EH (cell line): ENCODE measurements at places on chromosomes 6 and 20.
A peak's percentile ranks its signal among the peaks of the same experiment; 100 is the strongest.

- peak; percentile 86 for DNase-seq
These were observed 22.7 kb upstream of the CTAGE9 start for GRCh38 chr6:131733376-131734016.

- DNase-seq: no peak
These were observed 182.0 kb downstream of the COL21A1 start for GRCh38 chr6:56065408-56065807.

GRCh38 chr6:951399-952181 is 258.7 kb upstream of the EXOC2 start:
- DNase-seq: no peak

DNA sequence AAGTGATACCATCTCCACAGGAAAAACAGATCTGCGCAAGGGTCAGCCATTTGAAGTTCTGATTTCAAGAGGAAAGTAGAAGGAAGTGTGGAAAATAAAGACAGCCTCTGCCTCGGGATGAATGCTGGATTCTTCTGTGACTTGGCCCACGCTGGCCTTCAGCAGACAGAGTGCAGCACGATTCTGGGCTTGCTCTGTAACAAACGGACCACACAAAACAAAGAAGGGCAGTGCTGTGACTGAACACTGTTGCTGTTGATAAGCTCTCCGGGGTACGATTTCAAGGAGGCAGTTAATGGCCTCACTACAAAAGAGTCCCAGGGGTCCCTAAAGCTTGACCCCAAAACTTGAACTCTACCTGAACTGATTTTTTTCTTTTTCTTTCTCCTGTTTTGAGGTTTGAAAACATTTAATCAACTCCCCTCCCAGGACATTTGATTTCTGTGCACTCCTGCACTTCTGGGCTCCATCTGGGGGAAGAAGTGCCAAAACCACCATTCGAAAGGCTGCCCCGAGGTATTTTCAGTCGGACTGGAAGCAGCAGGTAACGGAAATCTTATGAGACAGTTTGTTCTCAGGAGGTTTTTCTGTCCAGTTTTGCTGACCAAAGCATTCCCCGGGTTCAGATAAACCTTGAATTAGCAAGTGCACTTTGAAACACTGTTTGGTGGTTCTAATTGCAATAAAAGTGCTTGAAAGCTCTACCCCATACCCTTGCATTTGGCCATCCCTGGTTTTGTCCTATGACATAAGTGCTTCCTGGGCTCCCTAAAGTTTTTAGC is 189.6 kb downstream of the MYLK4 start:
- DNase-seq: no peak

DNA sequence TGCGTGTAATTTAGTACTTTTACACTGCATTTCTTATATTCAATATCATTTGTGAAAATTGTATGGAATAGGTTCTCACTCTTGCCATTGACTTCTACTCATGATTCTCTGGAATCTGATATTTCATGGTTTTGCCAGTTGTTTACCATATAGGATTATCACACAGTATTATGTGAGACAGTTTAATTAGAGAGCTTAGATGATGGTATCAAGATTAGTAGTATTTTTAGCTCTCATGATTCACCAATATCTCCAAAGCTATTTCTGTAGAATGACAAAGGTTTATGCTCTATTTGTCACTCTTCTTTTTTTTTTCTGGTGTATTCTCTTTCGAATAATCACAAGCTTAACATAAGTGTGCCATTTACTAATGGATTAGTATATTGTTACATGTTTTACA is 45.9 kb downstream of the EPHA7 start:
- no peak for DNase-seq

DNA sequence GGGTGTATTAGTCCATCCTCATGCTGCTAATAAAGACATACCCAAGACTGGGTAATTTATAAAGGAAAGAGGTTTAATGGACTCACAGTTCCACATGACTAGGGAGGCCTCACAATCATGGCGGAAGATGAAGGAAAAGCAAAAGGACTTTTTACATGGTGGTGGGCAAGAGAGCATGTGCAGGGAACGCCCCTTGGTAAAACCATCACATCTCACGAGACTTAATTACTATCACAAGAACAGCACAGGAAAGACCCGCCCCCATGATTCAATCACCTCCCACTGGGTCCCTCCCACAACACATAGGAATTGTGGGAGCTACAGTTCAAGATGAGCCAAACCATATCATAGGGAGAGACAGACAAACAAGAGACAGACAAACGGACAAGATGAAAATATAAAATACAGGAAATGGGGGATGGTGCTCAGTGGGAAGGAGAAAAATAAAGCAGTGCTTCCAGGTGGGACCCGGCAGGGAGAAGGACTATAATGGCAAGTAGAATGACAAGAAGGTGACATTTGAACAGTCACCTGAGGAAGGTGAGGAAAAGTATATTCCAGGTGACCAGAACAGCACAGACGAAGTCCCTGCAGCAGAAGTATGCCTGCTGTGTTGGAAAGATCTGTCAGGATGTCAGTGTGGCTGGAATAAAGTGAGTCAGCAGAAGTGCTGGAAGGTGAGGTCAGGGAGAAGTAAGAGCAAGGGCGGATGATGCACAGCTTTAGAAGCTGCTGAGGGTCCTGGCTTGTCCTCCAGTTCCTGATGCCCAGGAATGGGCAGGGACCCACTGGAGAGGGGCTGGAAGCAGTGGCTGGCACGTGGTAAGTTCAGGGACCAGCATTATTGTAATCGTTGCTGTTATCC is 61.1 kb downstream of the SLC2A10 start:
- no peak for DNase-seq

DNA sequence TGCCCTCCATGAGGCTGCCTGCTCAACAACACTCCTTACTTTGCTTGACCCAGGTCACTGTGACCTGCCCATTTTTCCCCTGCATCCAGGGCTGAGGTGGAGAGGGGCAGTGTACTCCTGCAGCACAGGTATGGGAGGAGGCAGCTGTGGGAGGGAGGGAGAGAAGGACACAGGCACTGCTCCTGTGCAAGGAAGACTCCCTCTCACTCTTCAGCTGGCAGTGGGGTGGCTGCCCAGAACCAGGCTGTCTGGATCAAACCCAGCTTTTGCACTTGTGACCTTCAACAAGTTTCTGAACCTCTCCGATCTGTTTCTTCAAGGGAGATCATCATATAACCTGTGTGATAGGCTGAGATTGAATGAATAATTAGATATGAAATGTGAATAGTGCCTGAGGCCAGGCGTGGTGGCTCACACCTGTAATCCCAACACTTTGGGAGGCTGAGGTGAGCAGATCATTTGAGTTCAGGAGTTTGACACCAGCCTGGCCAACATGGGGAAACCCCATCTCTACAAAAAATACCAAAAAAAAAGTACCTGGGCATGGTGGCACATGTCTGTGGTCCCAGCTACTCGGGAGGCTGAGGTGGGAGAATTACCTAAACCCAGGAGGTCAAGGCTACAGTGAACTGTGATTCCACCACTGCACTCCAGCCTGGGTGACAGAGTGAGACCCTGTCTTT is 14.1 kb downstream of the TGIF2 start:
- no peak for DNase-seq

GRCh38 chr6:17039266-17039665 is 62.6 kb upstream of the STMND1 start:
- no peak for DNase-seq

GRCh38 chr6:132708771-132709170 is 5.1 kb downstream of the VNN1 start:
- DNase-seq: no peak

DNA sequence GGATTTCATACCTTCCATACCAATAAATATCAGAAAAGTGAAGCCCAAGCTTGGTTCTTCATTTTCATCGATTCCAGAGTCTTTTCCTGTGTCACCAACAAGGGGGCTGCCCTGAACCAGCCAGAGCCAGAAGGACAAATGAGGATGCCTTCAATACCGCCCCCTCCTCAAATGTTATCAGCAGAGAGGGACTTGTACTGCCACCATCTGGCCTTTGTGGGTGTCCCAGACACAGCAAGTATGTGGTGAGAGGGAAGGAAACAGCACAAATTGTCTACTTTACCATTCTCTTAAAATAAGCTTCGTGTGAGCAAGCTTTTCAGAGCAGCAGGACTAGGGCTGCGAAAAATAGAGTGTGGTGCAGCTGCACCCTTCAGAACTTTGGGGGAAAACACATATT is 165.3 kb downstream of the SOBP start:
- DNase-seq: no peak
